Stimulated activated CD4-positive, alpha-beta T cell treated with anti-CD3 and anti-CD28 coated beads, TNF-alpha, amount 100 ng/mL, for 24 hours (primary cell): ENCODE measurements at places on chromosomes 3 and 15.

DNA sequence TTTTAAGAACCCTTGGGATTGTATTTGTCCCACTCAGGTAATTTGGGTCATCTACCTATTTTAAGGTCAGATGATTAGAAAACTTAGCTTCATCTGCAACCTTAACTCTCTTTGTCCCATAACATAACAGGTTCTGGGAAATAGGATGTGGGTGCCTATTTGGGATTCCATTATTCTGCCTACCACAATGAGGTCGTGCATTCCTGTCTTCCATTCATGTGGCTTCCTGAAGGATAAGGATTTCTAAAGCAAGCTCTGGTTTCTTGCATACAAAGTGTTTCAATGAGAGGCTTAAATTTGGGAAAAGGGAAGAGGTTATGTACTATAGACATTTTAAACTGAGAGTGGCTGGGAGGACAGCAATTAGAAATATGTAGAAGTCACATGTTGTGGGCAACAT is 190.3 kb downstream of the MCTP2 start:
- DNase-seq: no peak

- no peak for DNase-seq
Observed at GRCh38 chr15:39488516-39488915, 92.4 kb upstream of the THBS1 start.

- no peak for DNase-seq
Observed at GRCh38 chr3:15633766-15634598, 32.4 kb downstream of the BTD start.

- DNase-seq: no peak
Observed at GRCh38 chr3:159150180-159150579, 348.3 kb downstream of the MFSD1 start.

DNA sequence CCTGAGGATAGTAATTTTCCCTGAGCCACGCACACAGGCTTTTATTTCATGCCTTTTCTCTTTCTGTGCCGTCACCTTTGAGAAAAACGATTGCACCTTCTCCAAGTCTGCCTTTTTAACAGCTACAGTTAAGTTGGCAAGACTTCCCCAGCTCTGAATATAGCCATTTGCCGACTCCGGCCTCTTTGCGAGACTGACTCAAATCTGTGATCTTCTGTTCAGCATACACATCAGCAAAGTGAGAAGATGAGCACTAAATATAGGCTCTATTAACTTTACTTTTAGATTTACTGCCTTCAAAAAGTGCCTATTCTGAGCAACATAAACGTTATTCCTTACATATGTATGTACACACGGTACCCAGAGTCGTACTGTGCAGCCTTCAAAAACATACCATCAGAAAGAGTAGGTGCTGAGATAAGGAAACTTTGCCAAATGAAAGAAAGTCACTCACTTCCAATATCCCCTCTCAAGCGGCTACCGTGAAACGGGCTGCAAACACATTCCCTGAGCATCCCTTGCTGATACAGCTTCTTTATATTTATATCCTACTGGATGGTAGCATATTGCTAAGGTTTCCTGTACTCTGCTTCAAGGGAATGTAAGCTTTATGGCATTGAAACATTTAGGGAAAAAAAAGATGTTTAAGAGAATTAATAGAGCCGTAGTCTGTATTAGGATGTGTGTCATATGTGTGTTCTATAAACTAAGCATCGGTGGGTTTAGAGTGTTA is 283.3 kb upstream of the TPRG1 start:
- no peak for DNase-seq

DNA sequence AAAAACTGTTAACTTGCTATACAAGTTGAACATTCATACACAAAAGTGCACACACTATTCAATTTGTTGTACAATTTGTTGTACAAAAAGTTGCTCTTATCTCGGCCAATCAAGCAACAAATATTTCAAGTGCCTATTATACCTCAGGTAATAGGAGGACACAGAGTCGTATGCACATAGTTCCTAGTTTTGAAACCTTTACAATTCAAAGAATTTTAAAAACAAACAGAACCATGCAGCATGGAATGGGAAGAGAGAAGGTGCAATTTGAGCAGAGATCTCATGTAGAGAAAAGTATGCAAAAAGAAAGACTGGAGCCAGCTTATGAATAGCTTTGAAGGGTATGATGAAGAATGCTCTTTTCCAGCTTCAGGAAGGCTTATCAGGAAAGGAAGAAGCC is 46.5 kb upstream of the ARPP19 start:
- DNase-seq: no peak

DNA sequence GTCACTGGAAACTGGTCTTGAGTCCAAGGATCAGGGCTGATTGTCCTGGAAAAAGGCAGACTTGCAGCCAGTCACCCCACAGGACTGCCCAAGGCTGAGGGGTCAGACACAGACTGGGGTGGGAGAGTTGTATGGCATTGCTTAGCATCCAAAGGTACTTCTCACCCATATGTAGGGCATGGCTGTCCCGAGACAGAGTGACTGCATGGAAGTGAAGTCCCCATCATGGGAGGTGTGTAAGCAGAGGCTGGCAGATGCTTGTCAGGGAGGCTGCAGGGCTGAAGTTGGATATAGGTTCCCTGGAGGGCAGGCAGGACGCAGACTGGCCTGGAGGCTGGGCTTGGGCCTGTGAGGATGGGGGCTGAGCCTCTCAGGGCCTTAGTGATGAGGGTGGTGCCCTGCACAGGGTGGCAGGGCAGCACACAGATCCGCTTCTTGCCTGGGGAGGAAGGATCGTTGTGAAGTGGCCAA is 31.1 kb downstream of the PSTPIP1 start:
- no peak for DNase-seq

GRCh38 chr3:195889870-195890295 is 18.5 kb downstream of the TNK2 start:
- no peak for DNase-seq

- DNase-seq: no peak
Observed at GRCh38 chr3:141086188-141086587, 35.0 kb downstream of the SPSB4 start.

- no peak for DNase-seq
Observed at GRCh38 chr15:88637841-88638625, 783 bp upstream of the ISG20 start.

GRCh38 chr3:39346785-39347585 is 17.5 kb downstream of the CCR8 start:
- DNase-seq: no peak

DNA sequence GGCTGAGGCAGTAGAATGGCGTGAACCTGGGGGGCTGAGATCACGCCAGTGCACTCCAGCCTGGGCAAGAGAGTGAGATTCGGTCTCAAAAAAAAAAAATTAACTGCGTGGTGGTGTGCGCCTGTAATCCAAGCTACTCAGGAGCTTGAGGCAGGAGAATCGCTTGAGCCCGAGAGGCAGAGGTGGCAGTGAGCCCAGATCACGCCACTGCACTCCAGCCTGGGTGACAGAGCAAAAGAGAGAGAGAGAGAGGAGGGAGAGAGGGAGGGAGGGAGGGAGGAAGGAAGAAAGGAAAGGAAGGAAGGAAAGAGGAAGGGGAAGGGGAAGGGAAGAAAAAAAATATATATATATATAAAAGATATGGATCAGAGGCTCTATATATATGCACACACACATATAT is 6.0 kb downstream of the TM4SF19 start:
- no peak for DNase-seq

DNA sequence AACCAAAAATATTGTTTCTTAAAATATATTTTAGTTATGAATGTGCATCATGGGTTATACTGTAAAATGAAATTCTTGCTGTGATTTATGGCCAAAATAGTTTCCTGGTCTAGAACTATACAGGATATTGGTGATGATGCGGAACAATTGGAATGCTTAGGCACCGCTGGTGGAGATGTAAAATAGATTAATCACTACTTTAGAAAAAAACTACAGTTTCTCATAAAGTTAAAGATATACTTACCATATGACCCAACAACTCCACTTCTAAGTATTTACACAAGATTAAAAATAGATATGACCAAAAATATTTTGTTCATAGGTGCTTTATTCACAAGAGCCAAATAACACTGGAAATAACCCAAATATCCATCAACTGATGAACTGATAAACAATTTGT is 126.7 kb downstream of the TUSC7 start:
- DNase-seq: no peak

- no peak for DNase-seq
Observed at GRCh38 chr3:94115482-94115881, 52.6 kb downstream of the NSUN3 start.
